ENCODE measurements at places on chromosomes 1 and 21.

GRCh38 chr1:213335084-213335483 is 284.0 kb downstream of the RPS6KC1 start:
- H3K27me3 ChIP-seq, result no peaks in the 10 kb centered on the region
- no peak for DNase-seq
- no peak overlapping the region for H3K27ac ChIP-seq

GRCh38 chr1:59026472-59026948 is 242.7 kb upstream of the JUN start:
- no peaks in the 10 kb centered on the region for H3K27me3 ChIP-seq
- peaks cover 14% of the 10 kb centered on the region for H3K4me1 ChIP-seq
- no peak overlapping the region for H3K4me3 ChIP-seq
- peak overlapping the region; percentile 36 for H3K27ac ChIP-seq

GRCh38 chr21:31289702-31290101 is 54.4 kb downstream of the TIAM1 start:
- peaks cover 5% of the 10 kb centered on the region for H3K4me1 ChIP-seq
- no peak overlapping the region for H3K27ac ChIP-seq
- H3K4me3 ChIP-seq, result no peak overlapping the region
- DNase-seq, result no peak
- H3K36me3 ChIP-seq, result no peaks in the 10 kb centered on the region

GRCh38 chr21:25709684-25710265 is 24.9 kb downstream of the ATP5PF start:
- no peak for DNase-seq
- H3K4me3 ChIP-seq, result no peak overlapping the region
- H3K36me3 ChIP-seq, result peaks cover 8% of the 10 kb centered on the region

GRCh38 chr1:245091818-245092637 is 62.8 kb upstream of the KIF26B start:
- H3K36me3 ChIP-seq, result no peaks in the 10 kb centered on the region
- DNase-seq, result no peak
- H3K4me1 ChIP-seq, result no peaks in the 10 kb centered on the region
- no peak overlapping the region for H3K4me3 ChIP-seq
- no peaks in the 10 kb centered on the region for H3K27me3 ChIP-seq
- H3K27ac ChIP-seq, result peak overlapping the region; percentile 9

GRCh38 chr1:169327875-169328274 is 39.7 kb downstream of the NME7 start:
- H3K27ac ChIP-seq, result no peak overlapping the region
- no peaks in the 10 kb centered on the region for H3K36me3 ChIP-seq
- no peaks in the 10 kb centered on the region for H3K4me1 ChIP-seq
- H3K27me3 ChIP-seq, result no peaks in the 10 kb centered on the region
- H3K4me3 ChIP-seq, result no peak overlapping the region
